Activated T-helper 1 cell treated with anti-CD3 and anti-CD28 coated beads, Interleukin-2, amount 50 U/mL, for 16 hours (primary cell): ENCODE measurements at places on chromosomes 7 and 10.

DNA sequence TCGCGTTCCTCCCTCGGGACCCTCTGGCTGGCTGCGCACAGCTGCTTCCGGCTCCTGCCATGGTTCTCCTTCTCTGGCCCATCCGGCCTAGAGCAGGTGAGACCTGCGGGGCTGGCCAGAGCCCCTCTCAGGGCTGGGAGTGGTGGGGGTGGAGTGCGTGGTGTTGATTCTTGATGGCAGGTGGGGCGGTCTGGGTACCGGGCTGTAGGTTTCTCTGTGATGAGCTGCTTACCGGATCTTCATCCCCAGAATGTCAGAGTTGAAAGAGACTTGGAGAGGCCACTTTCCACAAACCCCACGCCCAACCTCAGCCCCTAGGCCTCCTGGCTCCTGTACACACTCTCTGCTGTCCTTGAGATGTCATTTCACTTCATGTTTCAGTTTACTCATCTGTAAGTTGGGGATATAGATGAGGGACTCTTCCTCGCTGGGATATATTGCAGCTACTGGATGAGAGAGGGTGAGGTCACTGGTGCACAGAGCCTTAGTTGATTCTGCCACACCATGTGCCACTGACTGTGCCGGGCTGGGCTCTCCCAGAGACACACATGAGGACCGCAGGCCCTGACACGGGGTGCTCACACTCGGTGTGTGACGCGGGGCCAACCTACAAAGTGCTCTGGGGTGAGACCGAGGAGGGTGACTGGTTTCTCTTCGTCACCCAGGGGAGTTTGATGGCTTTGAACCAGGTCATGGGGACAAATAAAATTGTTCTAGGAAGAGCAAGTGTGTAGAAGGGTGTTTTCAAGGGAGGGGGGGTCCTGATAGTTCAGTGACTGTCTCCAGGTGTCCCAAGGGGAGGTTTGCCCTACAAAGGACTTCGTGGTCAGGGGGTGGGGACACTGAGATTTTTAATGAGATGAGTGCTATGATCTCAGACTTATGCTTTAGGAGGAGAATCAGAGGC lies 29.5 kb downstream of the ZNF775 start:
- no peak for DNase-seq

GRCh38 chr10:79166741-79167140 lies 98.0 kb downstream of the ZMIZ1 start:
- DNase-seq, result no peak

DNA sequence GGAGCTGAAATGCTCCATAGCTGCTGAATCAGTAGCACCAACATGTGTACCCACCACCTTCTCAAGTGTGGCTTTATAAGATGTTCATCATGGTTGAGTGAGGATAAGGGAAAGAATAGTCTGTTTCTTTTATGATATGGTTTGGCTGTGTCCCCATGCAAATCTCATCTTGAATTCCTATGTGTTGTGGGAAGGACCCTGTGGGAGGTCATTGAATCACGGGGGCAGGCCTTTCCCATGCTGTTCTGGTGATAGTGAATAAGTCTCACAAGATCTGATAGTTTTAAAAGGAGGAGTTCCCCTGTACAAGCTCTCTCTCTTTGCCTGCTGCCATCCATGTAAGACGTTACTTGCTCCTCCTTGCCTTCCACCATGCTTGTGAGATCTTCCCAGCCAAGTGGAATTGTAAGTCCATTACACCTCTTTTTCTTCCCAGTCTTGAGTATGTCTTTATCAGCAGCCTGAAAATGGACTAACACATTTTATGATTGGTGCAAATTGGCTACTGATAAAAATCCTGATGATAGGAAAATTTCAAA lies 799.9 kb downstream of the TNS3 start:
- DNase-seq, result no peak

- no peak for DNase-seq
Observed at GRCh38 chr10:70652761-70653657, 19.3 kb upstream of the ADAMTS14 start.

GRCh38 chr10:69065406-69066361 lies 22.2 kb upstream of the SRGN start:
- no peak for DNase-seq

DNA sequence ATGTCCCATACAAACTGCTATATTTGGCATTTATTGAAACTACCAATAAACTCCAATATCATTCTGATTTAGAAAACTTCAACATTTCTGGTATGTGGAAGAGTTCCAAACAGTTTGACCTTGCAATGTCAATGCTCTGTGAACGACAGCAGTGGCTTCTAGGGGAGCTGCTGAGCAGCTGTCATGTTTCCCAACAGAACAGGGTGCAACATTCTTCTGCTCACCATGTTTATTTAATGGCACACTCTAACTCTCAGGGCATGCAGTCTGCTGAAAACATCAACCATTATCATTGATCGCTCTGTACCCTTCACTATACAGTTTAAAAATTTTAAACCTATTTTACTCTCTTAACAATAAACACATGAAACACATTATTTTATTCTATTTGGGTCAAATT lies 25.9 kb downstream of the LMOD2 start:
- DNase-seq, result no peak

GRCh38 chr10:32331606-32332005 lies 15.4 kb downstream of the EPC1 start:
- no peak for DNase-seq

DNA sequence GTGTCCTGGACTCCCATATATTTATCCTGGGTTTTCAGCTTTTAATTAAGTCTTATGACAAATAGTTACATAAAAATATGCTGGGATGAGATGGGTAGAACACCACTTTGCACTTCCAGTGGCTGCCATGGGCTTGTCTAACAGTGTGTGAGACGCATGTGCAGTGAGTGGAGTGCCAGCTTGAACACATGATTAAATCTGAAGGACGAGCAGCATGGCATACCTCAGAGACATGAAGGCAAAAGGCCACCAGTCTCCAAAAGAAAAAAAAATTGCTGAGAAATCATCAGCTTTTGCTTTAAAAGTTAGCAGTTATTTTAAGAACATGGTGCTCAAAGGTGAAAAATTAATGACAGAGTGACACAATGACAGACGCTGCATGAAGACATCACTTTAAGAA lies 139.0 kb upstream of the ADCY1 start:
- DNase-seq, result no peak

GRCh38 chr10:57723305-57723704 lies 544.4 kb downstream of the IPMK start:
- no peak for DNase-seq
